ENCODE measurements at places on chromosomes 11 and 22. TPM values are rescaled to one million over a fixed set of nuclear protein-coding genes. Genes with fewer than 3 reads are reported as not detected.

DNA sequence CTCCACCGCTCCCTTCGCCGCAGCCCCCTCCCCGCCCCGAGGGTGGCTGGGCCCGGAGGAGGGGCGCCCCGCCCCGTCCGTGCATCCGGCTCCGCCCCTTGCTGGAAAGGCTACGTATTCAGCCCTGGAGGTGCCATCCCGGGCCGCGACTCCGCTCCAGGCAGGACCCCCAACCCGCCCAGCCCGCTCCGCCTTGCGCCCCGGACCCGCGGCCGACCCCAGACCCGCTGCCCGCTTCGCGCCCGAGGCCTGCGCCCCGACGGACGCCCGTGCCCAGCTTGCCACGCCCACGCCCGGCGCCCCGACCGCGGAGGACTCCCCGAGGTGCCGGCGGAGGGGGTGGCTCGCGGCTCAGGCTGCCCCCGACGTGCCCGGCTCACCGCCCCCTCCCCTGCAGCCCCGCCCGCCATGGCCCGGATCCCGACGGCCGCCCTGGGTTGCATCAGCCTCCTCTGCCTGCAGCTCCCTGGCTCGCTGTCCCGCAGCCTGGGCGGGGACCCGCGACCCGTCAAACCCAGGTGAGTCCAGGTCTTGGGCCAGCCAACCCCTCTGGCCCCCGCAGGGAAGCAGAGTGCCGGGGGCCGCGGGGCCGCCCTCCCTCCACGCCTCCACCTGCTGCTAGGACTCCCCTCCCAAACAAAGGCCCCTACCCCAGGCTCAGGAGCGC, at the start of gene ADM2:
Gene ADM2 (plus strand): TSS at position 104 of the 667 bp plus-strand sequence. CDS start 305 bp downstream, at position 409.
- DNase-seq = peak; percentile 71

DNA sequence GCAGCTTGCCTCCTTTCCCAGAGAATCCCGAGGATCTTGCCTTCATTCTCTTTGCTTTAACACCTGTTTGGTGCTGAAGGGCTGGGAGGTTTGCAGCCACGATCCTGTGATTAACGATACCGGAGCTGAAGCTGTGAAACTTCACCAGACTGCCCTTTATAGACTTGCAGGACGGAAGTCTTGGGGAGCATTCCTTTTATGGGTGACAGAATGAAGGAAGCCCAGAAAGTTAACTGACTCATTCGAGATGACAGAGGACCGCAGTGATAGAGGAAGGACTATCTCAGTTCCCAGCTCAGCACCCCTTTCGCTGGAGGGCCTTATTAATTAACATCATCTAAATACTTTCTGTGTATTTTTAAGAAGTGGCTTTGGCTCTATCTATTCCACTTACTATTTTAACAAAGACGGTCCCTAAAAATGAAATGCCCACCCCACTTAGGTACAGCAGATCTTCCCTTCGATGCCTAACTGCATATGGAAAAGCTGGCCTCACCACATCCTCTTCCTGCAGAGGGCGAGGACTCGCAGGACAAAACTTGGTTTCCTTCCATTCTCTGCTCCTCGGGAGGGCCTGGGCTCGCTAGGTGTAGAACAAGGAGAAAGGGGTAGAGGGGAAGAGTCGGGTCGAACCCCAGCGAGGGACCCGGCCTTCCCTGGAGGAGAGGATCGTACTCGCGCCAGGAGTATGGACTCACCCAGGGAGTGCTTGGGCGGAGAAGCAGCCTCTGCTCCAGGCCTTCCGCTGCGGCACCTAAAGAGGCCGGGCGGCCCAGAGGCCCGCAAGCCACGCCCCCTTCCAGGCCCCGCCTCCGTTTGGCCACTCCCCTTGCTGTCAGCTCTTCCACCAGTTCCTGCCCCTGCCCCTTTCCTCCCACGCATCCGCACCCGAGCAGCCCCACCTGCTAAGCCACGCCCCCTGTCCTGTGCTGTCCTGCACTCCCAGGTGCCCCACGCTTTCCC, 30.7 kb upstream of the USP47 start:
- DNase-seq = no peak

The MYBPC3 gene
- total RNA-seq = not detected

DNA sequence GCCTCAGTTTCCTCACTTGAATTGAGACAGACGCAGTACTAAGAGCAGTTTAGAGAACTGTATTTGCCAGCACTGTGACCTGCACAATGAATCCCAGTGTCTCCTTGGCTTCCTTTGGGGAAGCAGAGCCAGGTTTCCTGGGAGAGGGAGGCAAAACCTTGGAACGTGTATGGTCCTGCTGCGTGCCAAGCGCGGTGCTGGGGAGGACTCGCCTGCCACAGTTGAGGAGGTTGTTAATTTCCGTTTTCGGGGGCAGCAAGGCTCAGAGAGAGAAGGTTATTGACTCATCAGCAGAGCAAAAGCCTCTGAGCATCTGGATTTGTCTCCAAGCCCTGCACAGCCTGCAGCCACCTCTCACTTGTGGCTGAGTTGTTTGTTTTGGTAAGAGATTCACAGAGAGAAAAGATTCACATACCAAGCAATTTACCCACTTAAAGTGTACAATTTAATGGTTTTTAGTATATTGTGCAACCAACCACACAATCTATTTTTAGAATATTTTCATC, 10.8 kb downstream of the SYT12 start:
- no peak for DNase-seq

DNA sequence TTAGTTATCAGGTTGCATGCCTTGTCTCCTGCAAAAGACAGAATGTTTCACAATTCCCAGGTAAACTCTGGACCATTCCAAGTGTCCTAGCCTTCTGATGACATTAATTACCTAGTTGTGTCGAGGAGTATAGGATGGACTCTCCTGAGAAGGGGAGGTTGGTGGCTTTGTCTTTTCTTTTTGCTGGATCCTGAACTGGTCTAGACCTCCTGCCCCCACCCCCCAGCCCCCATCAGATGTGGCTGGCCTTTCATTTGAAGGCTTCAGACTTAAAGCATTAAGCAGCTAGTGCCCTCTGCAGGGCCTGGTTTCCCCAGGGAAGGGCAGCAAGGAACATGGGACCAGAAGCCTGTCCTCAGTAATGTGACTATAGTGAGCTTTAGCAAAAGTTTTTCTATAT, 9.7 kb downstream of the MCAM start:
- DNase-seq = no peak

The PTPRCAP gene
- total RNA-seq = 328 TPM

- DNase-seq = no peak
Measured at GRCh38 chr11:78415338-78415737, 2.3 kb downstream of the GAB2 start.

- DNase-seq = no peak
Measured at GRCh38 chr11:2104524-2105440, 34.4 kb downstream of the IGF2 start.

DNA sequence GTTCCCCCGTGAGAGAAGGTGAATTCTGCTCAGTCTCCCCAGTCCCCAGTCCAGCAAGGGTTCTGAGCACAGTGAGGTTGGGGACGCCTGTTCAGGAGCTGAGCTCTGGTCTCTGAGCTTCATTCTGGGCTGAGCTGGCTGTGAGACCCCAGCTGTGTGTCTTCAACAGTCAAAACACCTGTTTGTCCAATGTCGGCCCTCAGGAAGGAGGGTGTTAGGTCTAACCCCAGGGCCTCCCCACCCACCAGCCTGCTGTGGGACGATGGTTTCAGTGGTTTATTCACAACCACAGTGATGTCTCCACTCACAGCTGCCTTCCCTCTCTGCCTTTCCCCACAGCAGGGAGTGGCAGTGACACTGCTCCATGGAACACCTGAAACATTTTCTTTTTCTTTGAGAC, 1282.9 kb downstream of the TBC1D22A start:
- DNase-seq = no peak

GRCh38 chr22:40396882-40397281, 26.5 kb downstream of the SGSM3 start:
- DNase-seq = no peak

Data from activated CD4-positive, alpha-beta T cell treated with anti-CD3 and anti-CD28 coated beads, Interleukin-2, amount 10 ng/mL, durations not matched to agents 7 days and 5 days (primary cell).